SIG-M5 (cell line): ENCODE measurements at places on chromosomes 13 and 19.

DNA sequence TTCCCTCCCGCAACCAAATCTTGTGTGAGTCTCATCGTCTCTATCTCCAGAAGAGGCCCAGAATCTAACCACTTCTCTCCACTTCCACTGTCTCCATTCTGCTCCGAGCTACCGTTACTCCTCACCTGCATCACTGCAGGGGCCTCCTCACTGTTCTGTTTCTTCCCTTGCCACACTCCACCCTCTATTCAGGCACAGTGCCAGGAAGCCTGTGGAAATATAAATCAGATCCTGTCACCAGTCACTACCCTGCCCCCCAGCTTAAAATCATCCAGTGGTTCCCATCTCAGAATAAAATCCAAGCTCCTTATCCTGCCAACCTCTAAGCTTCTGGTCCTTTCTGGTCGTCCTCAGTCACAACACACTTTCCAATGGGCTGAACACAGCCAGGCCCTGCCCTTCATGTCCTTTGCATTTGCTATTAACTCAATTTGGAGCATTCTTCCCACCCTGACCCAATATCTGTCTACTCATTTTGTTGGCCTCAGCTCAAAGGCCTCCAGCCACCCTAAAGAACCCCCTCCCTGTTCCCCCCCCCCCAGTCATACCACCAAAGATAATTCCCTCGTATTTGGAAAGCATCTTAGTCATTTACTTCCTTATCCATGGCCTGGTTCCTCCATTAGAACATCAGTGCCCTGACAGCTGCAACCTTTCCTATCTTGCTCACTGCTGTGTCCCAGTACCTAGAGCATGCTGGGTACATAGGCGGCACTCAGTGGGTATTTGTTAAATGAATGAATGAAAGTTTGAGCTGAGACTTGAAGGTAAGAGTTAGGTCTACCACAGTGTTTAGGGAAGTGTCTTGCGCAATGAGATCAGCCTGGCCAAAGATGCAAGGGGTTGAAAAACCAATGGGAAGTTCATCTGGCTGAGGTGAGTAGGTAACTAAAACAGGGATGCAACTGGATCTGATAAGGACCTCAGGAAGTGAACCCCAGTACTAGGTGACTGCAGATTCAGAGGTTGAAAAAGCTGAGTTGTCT, 24.4 kb downstream of the ZNF175 start:
- no peak for DNase-seq

DNA sequence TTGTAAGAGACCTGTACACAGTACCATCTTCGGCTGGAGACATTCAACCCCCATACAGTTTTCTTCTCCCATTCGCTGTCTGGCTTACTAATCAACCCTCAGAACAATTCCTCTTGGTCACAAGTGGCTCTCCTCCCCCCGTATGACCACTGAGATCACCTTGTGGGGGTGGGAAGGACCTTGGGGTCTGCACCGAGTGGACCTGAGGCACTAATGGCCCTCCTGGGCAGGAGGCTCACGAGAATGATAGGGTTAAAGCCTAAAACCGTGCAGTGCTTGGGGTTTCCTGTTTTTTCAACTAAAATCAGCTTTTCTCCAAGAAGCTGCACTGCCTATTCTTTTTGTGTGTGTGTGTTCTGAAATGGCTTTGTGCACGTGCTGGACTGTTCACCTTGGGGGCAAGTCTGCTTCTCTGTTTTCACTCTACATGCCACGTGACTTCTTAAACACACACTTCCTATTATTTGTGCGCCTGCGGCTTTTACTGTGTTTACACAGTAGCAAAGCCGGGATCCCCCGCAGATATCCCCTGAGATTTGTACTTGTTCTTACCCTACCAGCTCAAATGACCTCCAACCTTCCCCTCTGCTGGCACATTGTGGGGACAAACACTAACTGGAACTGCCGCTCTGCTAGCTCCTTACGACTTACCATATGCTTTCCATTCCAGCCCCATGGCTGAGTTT, 12.3 kb downstream of the RBM26 start:
- no peak for DNase-seq

DNA sequence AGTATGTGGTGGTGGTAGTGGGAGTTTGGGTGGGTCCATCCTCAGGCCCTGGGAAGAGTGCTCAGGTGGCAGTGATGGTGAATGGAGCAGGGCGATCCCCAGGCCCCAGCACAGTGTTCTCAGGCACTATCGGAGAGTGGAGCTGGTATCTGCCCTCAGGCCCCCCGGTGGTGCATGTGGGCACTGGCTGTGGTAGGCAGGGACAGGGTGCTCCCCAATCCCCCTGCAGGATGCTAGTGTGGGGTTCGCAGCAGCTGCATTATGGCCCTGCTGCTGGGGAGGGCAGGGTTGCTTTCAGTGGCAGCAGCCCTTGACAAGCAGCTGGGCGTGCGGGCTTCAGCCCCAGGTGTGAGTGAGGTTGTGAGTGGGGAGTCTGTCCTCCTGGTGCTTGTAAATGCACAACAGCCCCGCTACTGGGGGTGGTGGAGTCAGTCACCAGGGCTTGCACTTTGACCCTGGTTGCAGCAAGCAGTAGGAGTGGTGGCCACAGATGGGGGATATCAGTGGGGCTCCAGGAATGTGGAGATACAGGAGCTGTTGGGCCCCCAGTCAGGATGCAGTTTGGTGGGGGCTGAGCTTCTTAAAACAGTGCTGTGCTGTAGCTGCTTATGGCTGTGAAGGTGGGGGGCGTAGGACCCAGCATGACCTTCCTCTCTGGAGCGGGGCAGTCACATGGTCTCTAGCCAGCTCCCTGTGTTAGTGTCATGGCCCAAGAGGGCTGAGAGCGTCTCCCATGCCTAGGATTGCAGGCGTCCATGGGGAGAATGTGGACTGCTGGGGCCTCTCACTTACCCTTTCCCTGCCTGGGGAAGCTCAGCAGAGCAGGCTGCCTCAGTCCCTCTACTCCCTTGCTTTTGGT, 38.7 kb upstream of the ARHGEF7 start:
- no peak for DNase-seq

- DNase-seq = no peak
Measured at GRCh38 chr19:709965-710571, 1.3 kb downstream of the PALM start.

- no peak for DNase-seq
Measured at GRCh38 chr19:39525205-39525604, 7.4 kb downstream of the EID2B start.

- DNase-seq = no peak
Measured at GRCh38 chr19:44777715-44778347, at the start of gene CBLC. Gene CBLC (plus strand): TSS chr19:44777890. CDS start chr19:44777932, 42 bp downstream.

- DNase-seq = no peak
Measured at GRCh38 chr19:29748996-29749849, 34.2 kb upstream of the C19orf12 start.

- peak; percentile 42 for DNase-seq
Measured at GRCh38 chr13:32246468-32246867, 68.7 kb downstream of the ZAR1L start.

DNA sequence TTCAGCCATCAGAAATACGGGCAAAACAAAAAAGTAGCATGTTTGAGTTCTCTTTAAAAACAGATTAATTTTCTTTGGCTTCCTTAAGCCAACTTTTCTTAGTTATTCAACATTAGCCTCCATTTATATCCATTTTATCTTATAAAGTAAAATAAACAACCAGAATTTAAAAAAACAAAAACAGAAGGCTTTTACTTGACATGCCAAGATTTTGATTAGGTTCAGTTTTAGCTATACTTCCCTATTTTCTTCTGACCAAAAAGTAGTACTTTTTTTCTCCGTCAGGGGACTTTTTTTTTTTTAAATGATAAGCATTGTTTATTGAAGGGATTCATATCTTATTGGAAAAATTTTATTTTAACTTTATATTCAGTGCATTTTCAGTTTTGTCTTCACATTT, 18.1 kb downstream of the RNASEH2B start:
- DNase-seq = no peak

DNA sequence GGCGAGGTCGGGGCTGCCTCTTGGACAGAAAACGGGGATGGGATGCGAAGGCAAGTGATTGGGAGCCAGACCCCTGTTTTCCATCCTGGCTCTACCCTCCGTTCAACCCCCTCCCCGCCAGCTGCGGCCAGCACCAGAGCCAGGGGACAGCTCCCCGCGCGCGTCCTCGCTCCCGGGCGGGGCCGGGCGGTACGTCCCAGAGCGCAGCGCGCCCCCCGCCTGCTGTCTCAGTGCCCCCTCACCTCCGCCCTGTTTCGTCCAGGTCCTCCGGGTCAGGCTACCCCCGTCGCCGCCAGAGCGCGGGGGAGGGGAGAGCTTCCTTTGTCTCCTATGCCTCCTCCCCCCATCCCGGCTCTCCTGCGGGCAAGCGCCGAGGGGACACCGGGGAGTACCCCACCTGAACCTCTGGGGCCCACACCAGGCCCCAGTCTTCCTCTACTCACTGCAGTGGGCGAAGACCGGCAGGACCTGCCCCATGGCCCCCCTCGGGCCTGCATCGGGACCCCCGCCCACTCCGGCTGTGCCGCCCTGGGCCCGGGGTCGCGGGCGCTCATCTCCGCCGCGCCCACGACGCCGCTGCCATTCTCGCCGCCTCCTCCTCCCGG, 396 bp downstream of the RTN2 start:
- no peak for DNase-seq

- DNase-seq = no peak
Measured at GRCh38 chr19:34985249-34986022, 14.7 kb upstream of the GRAMD1A start.

DNA sequence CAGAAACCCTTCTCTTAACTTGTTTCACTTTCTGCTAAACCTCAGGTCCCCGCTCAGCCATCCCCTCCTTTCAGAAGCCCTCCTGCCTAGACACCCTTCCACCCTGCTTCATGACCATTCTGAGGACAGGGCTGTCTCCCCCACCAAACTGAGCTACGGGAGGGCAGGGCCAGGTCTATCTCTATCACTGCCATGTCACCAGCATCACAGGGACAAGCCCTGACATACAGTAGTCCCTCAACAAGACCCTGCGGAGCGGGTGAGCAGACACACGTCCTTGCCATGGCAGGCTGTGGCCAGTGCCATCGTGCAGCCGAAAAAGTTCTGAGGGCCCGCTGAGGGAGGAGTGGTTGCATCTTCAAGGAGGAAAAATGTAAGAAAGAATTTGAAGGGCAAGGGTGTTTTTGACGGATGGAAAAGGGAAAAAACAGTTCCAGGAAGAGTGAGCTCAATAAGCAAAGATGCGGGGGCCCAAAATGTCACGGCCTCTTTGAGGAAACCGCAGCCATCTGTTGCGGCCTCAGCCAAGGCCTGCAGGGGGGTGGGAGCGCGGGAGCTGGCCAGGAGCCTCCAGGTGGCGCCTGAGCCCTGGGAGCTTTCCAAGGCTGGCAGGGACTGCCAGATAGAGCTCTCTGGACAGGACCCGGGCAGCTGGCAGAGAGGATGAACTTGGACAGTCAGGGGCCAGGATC, 8.1 kb downstream of the PTGIR start:
- DNase-seq = no peak

- no peak for DNase-seq
Measured at GRCh38 chr13:104993708-104994107, 1541.8 kb downstream of the EFNB2 start.

DNA sequence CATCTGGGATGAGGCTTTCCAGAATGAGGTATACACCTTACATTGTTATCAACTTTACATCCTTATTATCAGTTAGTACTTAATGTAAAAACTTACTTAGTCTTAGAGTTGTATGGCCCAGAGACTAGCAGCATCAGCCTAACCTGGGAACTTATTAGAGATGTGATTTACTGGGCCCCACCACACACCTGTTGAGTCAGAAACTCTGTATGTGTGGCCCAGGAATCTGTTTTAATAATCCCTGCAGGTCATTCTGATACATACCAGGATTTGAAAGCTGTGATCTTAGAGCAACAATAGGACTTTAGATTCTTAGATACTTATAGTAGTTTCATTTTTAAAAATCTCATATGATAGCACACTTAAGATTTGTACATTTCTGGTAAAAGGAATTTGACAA, 17.4 kb downstream of the FNDC3A start:
- DNase-seq = no peak

DNA sequence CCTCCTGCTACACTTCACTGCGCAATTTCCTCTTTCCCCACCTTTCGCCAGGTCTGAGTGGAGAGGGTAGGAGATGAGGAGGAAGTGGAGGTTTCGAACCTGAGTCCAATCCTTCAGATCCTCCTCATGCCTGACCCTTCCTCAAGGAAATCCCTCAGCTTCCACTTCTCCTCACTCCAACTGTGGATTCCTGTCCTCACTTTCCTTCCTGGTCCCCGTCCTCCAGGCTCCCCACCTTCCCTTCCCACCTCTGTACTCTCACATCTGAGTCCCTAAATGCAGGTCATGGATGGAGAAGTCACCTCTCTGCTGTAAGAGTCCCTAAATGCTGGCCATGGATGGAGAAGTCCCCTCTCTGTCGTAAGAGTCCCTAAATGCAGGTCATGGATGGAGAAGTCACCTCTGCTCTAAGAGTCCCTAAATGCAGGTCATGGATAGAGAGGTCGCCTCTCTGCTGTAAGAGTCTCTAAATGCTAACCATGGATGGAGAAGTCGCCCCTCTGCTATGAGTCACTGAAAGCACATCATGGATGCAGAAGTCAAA, 3.1 kb downstream of the TMEM86B start:
- no peak for DNase-seq

DNA sequence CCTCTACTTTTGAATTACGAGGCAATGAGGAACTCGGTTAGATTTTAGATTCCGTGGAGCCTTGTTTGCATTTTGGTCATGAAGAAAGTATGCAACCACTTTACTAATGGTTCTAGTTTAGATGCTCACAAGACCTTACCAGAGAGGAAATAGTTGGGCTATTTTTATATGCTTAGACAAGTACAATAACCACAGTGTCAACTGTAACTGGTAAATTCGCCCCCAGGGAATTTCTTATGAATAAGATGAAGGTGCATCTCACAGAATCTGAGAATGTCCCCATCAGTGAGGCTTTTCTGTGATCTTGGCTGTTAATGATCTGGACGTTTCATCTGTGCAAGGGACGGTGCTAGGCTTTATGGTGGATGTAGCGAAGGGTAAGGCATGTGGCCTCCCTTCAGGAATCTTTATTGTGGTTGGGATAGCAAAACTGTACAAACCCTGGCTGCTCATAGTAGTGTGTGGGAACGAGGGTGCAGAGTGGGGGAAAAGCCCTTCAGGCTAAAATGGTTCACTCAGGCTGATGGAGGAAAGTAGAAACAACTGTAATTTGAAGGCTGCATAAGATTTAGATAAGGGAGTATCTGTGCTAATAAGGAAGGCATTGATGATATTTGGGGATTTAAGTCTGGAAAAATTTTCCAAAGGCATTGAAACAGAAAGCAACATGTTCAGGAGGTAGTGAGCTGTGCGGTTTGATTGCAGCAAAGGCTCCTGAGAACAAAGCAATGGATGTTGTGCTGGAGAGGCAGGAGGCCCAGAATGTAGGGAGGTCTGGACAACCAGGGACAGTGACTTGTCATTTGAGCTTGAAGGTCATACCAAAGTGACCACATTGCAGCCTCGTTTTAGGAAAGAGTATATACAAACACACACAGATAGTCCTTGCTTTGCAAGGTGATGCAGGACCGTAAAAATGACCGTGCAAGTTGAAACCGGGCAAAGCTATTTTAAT, 28.4 kb downstream of the UBAC2 start:
- DNase-seq = peak; percentile 66

- no peak for DNase-seq
Measured at GRCh38 chr13:67048084-67048820, 181.9 kb downstream of the PCDH9 start.
